ENCODE measurements at places on chromosomes 2 and 18.

DNA sequence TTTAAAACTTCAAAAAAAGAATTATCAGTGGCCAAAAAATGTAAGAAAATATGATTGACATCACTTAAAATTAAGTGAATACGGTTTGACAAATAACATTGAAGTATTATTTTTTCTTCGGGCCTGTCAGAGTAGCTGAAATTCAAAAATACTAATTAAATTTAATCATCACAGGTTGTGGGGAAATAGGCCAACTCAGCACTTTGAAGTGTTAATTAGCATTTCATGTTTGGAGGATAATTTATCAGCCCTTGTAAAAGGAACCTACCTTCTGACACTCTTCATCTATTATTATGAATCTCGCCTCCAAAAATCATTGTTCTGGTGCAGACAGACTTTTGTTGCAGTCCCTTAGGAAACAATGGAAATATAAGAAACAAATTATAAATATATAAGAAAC, 17.6 kb upstream of the OR6B3 start:
- DNase-seq: no peak

- DNase-seq: no peak
These were observed 47.8 kb upstream of the REG3G start for GRCh38 chr2:78977661-78978145.

- DNase-seq: no peak
These were observed 689.0 kb downstream of the TDRD15 start for GRCh38 chr2:21812766-21813165.

DNA sequence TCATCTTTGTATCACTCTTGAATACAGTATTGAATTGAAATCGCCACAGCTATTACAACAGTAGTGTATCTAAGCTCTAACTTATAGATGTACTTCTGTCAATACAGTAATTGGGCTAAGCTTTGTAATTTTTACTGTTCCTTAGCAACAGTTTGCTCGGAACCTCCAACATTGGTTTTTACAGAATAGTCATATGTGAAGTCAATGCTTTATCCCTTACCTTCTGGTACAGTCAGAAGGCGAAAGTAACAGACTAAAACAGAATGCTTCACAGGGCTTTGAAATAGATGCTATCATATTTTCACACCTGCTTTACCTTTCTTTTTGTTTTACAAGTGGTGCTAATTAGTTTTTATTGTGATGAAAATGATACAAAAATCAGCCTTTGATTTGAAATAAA, 46.9 kb upstream of the CYP20A1 start:
- no peak for DNase-seq

DNA sequence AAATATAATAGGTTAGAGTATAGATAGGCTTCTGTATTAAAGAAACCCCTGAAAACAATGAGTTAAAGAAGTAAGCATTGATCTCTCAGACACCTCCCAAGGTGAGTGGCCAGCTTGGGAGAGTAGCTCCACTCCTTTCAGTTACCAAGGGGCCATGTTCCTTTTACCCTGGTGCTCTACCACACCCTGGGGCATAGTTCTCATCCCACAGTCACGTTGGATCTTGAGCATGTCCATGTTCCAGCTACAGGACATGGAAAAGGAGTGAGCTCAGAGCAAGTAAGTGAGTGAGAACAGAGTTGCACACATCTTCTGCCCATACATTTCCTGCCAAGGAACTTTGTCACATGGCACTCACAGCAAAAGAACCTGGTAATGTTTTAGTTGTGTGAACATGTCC, 325.9 kb upstream of the SLC39A10 start:
- no peak for DNase-seq

- DNase-seq: no peak
These were observed 46.4 kb upstream of the RNF152 start for GRCh38 chr18:61939046-61939674.

- peak; percentile 47 for DNase-seq
These were observed 854 bp downstream of the GPR155 start for GRCh38 chr2:174485788-174486562.

GRCh38 chr2:203819434-203820133, 48.0 kb upstream of the CTLA4 start:
- no peak for DNase-seq

DNA sequence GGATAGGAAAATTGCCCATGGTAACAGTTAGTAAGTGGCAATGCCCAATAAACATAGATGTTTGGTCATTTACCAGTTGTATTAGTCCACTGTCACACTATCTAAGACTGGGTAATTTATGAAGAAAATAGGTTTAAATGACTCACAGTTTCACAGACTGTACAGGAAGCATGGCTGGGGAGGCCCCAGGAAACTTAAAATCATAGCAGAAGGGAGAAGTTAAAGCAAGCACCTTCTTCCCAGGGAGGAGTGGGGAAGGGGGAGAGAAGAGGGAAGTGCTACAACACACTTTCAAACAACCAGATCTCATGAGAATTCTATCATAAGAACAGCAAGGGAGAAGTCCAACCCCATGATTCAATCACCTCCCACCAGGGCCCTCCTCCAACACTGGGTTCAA, 23.4 kb downstream of the NR4A2 start:
- no peak for DNase-seq

DNA sequence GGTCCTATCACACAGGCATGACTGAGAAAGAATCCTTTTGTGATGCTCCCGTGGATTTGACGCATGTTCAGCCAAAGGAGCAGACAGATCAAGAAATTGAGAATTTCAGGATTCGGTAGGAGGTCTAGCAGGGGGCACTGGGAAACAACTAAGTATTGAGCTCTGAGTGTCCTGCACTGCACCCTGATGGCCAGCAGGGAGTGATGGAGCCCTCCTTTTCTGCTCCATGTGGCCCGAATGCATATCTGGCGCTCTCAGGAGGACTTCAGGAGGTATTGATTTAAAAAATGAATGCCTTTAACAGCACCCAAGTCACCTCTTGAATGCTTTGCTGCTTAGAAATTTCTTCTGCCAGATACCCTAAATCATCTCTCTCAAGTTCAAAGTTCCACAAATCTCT, 58.0 kb downstream of the ZNF519 start:
- DNase-seq: no peak

DNA sequence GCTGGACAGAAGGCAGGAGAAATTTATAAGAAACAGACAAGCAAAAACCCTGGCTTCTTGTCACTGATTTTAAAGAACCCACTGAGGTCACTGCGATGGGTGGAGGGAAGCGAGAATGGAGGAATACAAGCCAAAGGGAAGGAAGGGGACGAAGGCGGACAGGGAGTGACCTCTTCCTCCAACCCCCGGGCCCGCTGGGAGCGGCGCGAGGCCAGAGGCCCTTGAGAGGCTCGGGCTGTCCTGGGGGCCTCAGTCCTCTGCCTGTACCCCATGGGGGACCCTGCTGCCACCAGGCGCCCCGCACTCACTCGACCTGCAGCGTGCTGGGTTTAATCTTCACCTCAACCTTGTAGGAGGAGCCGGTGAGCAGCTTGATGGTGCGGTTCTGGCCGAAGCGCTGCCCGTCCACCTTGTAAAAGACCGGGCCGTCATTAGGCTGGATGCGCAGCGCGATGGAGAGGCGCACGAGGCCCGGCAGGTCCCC, 793 bp downstream of the CNRIP1 start:
- peak; percentile 16 for DNase-seq

DNA sequence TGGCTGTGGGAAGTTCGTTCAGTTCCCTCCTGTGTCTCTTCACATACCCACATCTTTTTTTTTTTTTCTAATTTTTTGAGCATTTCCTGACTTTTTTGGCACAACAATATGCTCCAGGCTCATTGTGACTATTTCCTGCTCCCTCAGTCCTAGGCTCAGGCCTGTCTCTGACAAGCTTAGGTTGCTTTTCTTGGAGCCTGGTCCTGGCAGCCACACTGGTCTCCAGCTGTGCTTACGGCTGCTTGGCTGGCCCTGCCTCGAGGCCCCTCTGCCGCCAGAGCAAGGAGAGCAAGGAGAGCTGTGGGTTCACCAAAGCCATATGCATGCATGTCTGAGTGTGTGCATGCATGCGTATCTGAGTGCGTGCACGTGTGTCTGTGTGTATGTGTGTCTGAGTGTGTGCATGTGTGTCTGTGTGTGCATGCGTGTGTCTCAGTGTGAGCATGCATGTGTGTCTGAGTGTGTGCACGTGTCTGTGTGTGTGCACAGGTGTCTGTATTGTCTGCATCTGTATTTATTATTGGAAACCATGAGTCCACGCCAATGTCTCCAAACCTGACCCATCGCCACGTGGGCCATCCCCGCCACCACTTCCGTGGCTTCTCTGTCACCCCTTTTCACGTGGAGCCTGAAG, 766.1 kb upstream of the SALL3 start:
- no peak for DNase-seq

DNA sequence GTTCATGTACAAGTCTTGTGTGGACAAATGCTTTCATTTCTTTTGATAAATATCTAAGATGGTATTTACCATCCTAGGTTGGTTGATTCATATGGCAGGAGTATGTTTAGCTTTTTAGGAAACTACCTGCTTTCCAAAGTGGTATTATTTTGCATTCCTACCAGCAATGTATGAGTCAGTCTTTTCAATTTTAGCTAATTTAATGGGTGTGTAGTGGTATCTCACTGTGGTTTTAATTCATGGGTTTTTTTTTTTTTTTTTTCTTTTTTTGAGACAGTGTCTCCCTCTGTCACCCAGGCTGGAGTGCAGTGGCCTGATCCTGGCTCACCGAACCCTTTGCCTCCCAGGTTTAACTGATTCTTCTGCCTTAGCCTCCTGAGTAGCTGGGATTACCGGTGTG, 4.2 kb downstream of the ZNF512 start:
- no peak for DNase-seq

DNA sequence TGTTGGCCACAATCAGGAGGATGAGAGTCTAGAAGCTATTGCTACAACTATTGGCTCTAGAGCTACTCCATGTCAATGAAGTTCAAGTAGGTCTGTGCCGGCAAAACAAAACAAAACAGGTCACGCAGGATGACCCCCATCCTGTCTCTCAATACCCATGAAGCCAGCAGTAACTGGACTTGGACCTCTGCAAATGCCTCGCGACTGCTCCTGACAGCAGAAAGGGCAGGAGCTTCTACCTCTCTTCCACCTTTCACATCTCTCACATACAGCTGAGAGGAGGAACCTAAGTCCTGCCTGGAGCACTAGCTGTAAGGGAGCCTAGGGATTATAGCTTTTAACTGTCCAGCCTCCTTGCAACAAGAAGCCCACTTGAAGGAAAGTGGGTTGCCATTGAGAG, 16.0 kb downstream of the PRKAG3 start:
- no peak for DNase-seq

DNA sequence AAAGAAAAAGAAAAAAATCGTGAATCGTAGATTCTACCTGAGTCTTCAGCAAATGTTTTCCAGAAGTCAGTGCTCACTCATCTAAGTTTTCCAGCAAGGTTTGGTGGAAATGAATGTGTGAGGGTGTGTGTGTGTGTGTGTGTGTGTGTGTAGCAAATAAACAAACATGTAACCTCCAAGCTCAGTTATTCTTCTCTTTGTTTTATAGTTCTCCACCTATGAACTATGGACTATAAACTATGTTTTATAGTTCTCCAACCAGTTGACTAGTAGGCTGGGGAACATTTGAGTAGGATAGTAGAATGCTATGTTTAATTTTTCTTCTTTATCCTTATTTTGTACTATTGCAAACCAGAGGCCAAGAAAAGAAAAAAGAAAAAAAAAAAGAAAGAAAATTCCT, 44.6 kb upstream of the SERPINE2 start:
- no peak for DNase-seq

DNA sequence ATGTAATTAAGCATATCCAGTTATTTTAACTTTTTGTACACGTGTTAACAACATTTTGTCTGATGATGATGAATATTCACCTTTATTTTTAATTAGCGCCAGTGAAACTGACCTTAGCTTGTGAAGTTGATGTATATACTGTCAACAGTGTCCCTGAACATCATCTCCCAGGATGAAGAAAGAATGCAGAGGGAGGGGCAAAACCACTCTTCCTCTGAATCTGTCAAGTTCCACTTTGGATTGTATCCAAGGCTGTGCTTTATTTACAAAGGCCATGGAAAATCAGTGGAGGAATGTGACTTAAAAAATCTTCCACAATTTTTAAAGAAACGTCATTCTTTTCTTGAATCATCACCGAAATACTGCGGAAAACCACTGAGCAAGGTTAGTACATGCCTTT, 4.5 kb upstream of the RMDN2 start:
- DNase-seq: no peak

DNA sequence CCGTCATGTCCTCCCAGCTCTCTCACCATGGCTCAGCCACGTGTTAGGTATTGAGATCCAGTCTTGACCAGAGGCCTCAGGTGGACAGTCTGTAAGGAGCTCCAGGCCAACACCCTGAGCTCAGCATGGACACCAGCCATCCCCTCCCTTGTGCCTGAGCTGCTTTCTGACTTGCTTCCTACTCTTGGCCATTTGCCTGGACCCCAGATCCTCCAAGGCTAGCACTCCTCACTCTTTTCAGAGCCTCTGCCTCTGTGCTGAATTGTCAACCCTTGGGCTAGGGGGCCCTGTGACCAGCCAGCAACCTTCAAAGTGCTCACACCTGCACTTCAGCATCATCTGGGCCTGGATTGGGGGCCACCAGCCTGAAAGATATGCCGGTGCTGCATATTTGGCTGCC, 46.6 kb downstream of the PAX8 start:
- no peak for DNase-seq

DNA sequence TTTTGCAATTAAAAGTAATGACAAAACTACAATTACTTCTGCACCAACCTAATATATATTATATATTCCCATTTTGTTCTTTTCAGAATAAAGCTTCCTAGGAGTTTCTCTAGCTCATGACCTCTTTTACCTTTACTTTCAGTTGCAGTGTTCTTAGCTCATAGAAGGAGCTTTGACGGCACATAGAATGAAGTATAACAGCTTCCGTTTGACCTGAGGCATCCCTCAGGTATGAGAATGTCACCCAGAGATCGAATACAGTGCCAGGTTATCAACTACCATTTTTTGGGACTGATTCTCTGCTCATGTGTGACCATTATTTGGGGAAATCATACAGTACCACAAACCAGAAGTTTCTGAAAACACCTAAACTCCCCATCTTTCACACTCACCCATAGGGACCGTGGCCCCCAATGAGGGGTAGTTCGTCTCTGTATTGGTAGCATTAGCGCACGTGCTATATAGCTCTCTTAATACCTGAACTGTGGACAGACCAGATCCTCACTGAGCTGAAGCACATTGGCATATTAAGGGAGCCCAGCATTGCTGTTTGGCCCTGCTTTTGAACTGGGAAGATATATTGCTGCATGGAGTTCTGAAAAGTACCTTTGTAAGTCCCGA, 123.0 kb downstream of the SPTBN1 start:
- no peak for DNase-seq

- DNase-seq: no peak
These were observed 178.4 kb downstream of the BCL2 start for GRCh38 chr18:63140997-63141777.

- no peak for DNase-seq
These were observed 446.8 kb upstream of the GCFC2 start for GRCh38 chr2:76157531-76157930.

- DNase-seq: no peak
These were observed 2.2 kb upstream of the BCL2L11 start for GRCh38 chr2:111118481-111118980.

DNA sequence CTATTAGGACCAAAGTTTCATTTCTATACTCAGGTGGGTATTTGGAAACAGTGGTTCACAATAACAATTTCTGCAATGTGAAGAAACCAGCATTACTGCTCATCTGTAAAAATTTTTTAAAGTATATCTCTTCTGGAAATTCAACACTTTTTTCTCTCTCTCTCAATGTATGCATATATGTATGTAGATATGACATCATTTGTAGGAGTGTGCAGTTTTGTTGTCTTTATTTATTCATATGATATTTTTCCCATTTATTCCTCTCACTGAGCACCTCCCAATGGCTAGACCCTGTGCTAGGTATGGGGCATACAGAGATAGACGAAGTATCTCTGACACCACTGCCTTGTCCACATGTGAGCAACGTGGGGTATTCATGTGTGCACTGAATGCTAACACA, 58.3 kb downstream of the RDH14 start:
- DNase-seq: no peak

- DNase-seq: peak; percentile 43
These were observed 24.7 kb downstream of the MGAT5 start for GRCh38 chr2:134278553-134278952.
